Caco-2 (cell line): ENCODE measurements at places on chromosomes 7 and 10.
A peak's percentile ranks its signal among the peaks of the same experiment; 100 is the strongest.

GRCh38 chr10:97197030-97197500 lies 11.3 kb upstream of the SLIT1 start:
- no peak for DNase-seq

- DNase-seq, result peak; percentile 27
Measured at GRCh38 chr10:44925811-44926750, 14.9 kb downstream of the TMEM72 start.

GRCh38 chr7:105512926-105513526 lies 9.0 kb downstream of the PUS7 start:
- DNase-seq, result no peak

- DNase-seq, result no peak
Measured at GRCh38 chr7:73844131-73844547, 1.8 kb upstream of the METTL27 start.
